ENCODE measurements at places on chromosomes 16 and 17.

DNA sequence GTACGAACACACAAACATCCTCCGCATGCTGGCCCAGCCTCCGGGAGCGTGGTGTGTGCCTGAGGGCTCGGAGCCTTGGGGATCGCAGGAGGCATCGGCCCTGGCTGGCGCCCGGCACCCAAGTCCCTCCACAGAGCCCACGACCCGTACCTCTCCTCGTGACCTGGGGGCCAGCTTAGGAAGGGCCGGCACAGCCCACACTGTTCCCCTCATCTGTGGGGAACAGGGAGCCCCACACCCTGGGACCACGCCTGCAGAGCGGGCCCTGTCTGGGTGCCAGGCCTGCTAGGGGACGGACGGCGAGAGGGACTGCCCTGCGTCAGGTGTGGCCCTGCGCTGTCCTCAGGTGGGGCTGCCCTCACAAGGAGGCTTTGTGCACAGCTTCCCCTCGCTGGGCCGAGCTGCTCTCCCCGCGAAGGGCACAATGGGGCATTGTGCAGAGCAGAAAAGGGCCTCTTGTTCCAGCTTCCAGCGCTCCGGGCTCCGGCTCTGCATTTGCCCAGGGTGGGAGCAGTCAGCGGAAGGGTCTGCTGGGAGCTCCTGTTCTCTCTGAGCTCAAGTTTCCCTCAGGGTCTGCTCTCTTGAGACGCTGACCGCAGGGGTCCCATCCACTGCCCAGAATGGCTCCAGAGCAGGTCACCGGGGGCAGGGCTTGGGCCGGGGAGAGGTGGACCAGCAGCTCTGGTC, 1.7 kb upstream of the LMF1 start:
- DNase-seq = peak; percentile 68

GRCh38 chr17:32007463-32008298, 498 bp downstream of the LRRC37B start:
- peak; percentile 82 for DNase-seq

GRCh38 chr16:68086336-68086841, 1.2 kb downstream of the NFATC3 start:
- DNase-seq = peak; percentile 66

DNA sequence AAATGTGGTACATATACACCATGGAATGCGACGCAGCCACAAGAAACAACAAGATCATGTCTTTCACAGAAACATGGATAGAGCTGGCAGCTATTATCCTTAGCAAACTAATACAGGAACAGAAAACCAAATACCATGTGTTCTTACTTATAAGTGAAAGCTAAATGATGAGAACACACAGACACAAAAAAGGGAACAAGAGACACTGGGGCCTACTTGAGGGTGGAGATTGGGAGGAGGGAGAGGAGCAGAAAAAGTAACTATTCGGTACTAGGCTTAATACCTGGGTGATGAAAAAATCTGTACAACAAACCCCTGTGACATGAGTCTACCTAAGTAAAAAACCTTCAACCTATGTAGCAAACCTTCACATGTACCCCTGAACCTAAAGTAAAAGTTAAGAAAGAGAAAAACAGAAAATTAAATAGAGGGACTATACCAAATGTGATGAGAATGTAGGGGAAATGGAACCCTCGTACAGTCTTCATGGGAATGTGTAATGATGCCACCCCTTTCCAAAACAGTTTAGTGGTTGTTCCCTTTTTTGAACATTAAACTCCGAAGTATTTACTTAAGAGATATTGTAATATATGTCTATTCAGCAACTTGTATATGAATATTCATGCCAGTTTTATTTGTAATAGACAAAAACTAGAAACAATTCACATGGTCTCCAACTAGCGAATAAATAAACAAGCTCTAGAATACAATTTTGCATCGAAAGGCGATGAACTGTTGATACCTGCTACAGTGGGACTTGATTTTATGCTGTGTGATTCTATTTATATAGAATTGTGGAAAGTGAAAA, 33.9 kb downstream of the AHSP start:
- peak; percentile 6 for DNase-seq

DNA sequence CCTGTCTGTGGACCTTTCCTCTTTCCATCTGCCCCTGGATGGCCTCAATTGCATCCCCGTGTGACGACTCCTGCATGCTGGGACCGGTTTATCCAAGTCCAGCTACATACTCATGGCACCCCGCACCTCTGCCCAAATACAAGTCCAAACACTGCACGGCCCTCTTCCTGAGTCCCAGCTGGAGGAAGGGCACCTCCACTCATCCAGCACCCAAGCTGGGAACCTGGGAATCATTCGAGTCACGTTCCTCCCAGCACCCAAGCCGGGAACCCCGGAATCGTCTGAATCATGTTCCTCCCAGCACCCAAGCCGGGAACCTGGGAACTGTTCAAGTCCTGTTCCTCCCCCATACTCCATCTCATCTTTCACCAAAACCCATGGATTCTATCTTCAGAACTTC, 10.2 kb downstream of the TRARG1 start:
- DNase-seq = no peak

GRCh38 chr16:78034530-78034929, 12.2 kb downstream of the CLEC3A start:
- DNase-seq = no peak

- DNase-seq = peak; percentile 58
Measured at GRCh38 chr16:13070268-13070667, 168.9 kb downstream of the SHISA9 start.

- DNase-seq = no peak
Measured at GRCh38 chr16:27169511-27170071, 33.7 kb upstream of the KDM8 start.

DNA sequence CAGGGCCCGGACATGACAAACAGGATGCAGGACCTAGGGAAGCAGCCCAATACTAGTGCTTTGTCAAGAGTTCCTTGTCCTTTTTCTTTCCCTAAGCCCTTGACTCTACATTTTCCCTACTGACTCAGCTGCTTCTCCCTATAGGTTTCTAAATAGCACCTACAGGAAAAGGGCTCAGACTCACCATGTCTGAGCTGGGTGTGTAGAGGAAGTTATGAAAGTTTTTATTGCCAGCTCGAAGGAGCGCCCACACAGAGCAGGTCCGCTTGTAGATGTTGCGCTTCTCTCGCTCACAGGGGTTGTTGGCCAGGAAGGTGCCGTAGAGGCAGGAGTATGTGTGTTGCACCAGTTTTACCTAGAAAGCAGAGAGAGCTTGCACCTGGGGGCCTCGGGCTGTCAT, 10.6 kb downstream of the MTMR4 start:
- DNase-seq = no peak
